Activated T-helper 1 cell treated with anti-CD3 and anti-CD28 coated beads, Interleukin-2, amount 50 U/mL, for 16 hours (primary cell): ENCODE measurements at places on chromosomes 3 and 15.

GRCh38 chr3:171248426-171249111 is 211.6 kb downstream of the TNIK start:
- no peak for DNase-seq

DNA sequence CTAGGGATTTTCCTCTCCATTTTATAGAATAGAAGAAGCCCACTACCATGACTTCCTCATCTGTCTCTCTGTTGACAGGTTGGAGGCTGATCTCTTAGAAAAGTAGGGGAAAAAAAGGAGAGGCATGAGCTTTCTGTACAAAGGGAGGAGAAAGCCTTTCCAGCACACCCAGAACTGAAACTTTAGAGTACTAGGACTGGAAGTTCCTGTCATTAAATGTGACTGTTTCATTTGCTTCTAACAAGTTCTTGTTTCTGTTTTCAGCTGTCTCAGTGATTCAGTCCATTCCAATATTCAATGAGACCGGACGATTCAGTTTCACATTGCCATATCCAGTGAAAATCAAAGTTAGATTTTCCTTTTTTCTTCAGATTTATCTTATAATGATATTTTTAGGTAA is 39.0 kb downstream of the INTS14 start:
- DNase-seq = no peak

GRCh38 chr3:99960941-99961340 is 143.3 kb downstream of the CMSS1 start:
- DNase-seq = no peak

GRCh38 chr3:113117511-113118234 is 93.7 kb upstream of the BOC start:
- no peak for DNase-seq

GRCh38 chr3:175951047-175951694 is 1092.0 kb downstream of the NAALADL2 start:
- no peak for DNase-seq

- DNase-seq = no peak
These were observed 339.1 kb downstream of the SATB1 start for GRCh38 chr3:18086078-18086477.

- no peak for DNase-seq
These were observed 40.5 kb upstream of the CDV3 start for GRCh38 chr3:133532951-133533350.

- no peak for DNase-seq
These were observed 338.1 kb downstream of the GAP43 start for GRCh38 chr3:115961380-115961779.

DNA sequence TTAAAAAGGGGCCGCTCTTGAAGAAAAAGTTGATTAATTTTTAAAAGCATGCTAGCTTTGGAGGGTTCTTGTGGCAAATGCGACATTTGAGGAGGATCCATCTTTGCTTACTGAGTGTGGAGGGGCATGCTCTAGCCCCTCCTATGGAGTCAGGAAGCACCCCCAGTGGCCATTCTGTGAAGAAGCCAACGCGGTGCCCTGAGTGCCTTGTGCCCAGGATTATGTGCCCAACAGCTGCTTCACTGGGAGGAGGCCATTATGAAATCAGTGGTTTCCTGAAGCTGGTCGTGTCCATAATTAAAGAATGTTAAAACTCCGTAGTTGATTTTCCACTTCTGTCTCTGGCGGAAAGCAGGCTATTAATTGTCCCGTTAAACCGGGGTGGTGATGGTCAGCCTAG is 69.1 kb upstream of the TNFAIP8L3 start:
- DNase-seq = no peak

- no peak for DNase-seq
These were observed 749.3 kb upstream of the CADM2 start for GRCh38 chr3:84209474-84209873.
